ENCODE measurements at places on chromosomes 13 and 19. TPM values are rescaled to one million over a fixed set of nuclear protein-coding genes. Genes with fewer than 3 reads are reported as not detected.

ZNF729 gene
- not detected for total RNA-seq

DNA sequence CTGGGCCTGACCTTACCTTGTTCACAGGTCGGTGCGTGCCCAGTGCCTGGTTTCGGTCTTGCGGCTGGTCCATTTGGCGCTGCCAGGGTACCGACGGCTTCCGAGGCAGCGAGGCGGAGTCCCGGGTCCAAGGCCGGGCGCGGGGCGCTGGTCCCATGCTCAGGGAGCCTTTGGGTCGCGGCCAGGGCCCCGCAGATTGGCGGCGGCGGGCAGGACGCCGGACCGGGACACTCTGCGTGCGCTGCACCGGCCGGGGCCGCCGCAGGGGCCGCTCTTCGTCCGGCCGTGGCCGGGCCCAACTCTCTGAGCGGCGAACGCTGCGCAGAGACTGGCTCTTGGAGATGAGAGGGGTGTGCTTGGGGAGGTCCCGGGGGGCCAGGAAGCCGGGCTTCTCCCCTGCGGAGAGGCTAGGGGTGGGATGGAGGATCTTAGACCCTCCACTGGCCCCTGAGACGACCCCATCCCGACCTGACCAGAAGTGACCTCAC lies 3.4 kb upstream of the WIZ start:
- DNase-seq, result no peak

CCDC8 gene
- 5.8 TPM for total RNA-seq

FXYD7 gene
- total RNA-seq, result not detected

DNA sequence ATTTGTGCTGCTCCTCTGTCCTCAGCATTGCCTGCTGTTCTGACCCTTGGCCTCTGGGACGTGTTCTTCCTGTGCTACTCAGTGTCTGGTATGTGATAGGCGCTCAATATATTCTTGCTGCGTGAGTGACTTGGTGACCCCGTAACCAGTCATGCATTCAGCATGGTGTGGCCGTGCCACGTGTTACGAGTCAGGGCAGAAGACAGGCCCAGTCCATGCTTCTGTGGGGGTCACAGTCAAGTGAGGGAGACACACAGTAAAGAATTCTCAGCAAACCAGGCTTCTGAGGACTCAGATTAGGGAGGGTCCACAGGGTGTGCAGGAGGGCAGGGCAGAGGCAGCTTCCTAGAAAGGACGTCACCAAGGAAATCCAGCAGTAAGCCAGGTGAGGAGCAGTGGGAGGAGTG lies 7.9 kb downstream of the PPP1R37 start:
- DNase-seq, result no peak

DNA sequence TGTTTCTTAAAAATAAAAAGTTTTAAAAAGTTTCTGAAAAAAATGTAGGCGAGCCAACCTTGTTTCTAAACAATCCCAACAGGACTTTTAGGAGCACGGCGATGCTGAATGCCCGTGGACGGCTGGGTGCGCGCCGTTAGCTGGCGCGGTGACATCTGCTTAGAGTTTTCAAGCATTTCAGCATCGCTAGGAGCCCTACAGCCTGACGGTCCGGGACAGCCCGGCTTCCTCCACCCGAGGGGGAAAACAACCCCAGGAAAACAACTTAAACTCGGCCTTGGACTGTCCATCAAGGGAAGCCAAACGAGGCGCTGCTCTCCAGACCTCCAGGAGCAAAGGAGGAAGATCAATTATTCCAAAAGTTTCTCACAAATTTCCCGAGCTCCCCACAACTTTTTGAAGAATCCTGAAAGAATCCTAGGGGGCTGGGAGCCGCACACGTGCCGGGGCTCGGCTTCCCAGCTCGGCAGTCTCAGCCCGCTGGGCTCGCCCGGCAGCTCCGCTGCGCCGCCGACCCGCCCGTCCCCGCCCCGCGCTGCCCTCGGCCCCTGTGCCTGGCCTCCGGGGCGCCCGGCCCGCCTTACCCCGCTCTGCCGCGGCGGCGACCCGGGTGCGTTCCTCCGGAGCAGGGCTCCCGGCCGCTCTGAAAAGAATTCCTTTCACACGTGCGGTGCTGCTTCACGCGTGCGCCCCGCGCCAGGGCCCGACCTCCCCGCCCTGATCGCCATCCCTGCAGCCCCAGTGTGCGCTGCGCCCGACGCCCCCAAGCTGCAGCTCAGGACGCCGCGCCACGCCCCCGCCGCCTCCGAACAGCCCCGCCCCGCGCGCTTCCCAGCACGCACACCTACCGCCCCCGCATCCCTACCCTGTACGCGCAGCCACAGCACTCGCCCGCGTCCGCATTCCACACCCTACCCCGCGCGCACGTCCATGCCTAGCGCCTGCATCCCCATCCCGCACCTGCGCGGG lies at the start of gene GJA3:
Gene GJA3 (minus strand): TSS at position 747 of the 969 bp plus-strand sequence. CDS start 17,764 bp downstream, outside the sequence.
- DNase-seq, result no peak

GAPDHS gene
- not detected for total RNA-seq

DNA sequence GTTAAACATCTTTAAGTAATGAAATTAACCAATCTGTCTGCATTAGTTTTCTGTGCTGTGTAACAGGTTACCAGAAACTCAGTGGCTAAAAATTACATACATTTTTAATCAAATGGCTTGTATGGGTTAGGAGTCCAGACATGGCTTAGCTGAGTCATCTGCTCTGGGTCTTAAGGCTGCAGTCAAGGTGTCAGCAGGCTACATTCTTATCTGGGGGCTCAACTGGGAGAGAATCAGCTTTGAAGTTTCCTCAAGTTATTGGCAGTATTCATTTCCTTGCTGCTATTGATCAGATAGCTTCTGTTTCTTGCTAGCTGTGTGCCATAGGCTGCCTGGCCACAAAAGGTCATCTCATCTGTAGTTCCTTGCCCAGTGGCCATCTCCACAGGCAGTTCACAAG lies 1163.0 kb downstream of the DIAPH3 start:
- no peak for DNase-seq

SLC17A7 gene
- not detected for total RNA-seq

DNA sequence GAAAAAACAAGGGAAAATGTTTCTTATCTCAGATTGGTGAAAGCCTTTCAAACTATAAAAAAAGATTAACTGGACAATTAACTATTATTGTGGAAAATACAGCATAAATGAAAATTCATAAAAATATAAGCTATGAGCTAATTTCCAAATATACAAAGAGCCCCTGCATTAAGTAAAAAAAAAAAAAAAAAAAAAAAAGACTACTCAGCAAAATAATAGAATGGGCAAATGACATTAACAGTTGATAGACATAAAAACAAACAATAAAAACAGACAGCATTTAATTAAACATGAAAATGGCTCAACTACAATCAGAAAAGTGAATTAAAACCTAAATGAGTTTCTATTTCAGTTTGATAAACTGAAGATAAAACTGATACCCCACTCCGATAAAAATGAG lies 77.5 kb downstream of the RBM26 start:
- DNase-seq, result no peak

JUNB gene
- 1,252 TPM for total RNA-seq

- no peak for DNase-seq
These were observed 126.3 kb downstream of the UQCRFS1 start for GRCh38 chr19:29086646-29087045.

SPIB gene
- total RNA-seq, result 3.0 TPM

ANKRD27 gene
- 38.2 TPM for total RNA-seq

GPR12 gene
- not detected for total RNA-seq

DNA sequence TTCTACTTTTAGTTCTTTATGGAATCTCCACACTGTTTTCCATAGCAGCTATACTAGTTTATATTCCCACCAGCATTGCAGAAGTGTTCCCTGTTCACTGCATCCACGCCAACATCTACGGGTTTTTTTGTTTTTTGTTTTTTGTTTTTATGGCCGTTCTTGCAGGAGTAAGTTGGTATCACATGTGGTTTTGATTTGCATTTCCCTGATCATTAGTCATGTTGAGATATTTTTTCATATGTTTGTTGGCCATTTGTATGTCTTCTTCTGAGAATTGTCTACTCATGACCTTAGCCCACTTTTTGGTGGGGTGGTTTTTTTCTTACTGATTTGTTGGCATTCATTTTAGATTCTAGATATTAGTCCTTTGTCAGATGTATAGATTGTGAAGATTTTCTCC lies 89.7 kb downstream of the FRY start:
- DNase-seq, result no peak

GRCh38 chr13:70856711-70857110 lies 748.5 kb upstream of the KLHL1 start:
- DNase-seq, result no peak

- no peak for DNase-seq
These were observed 331.3 kb downstream of the NDFIP2 start for GRCh38 chr13:79812070-79812850.

GRCh38 chr19:35756377-35757230 lies at the start of gene HSPB6:
Gene HSPB6 (minus strand): TSS chr19:35757029. CDS start chr19:35757008, 21 bp downstream.
- peak; percentile 90 for DNase-seq

DNA sequence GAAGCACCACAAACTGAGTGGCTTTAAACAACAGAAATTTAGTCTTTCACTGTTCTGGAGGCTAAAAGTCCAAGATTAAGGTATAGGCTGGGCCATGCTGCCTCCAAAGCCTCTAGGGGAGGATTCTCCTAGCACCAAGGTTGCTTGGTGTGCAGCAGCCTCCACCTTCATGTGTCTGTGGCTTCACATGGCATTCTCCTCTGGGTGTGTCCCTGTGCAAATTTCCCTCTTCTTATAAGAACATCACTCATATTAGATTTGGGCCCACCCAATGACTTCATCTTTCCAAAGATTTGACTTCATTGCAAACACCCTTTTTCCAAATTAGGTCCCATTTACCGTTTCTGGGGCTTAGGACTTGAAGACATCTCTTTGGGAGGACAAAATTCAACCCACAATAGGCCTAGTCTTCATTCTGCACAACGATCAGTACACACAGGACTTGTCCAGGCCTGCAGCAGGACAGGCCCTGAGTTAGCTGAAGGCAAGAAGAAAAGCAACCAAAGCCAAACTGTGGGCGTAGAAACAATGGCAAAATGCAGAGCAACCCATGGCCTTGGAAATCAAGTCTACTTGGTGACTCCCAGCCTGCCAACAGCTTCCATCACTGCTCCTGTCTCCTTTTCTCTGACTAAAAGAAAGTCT lies 521.2 kb upstream of the NBEA start:
- no peak for DNase-seq

DNA sequence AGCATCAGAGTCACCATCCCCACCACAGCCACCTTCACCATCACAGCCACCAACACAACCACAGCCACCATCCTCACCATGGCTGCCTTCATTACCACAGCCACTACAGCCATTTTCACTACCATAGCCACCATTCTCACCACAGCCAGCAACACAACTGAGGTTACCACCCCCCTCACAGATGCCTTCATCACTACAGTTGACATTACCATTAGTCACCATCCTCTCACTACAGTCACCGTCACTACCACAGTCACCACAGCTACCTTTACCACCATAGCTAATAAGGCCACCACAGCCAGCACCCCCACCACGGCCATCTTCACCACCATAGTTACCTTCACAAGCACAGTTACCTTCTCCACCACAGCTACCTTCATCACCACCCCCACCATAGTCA lies 269.6 kb downstream of the DNAJC15 start:
- no peak for DNase-seq

GRCh38 chr13:19955873-19956559 lies 2.5 kb upstream of the ZMYM2 start:
- DNase-seq, result no peak

DNA sequence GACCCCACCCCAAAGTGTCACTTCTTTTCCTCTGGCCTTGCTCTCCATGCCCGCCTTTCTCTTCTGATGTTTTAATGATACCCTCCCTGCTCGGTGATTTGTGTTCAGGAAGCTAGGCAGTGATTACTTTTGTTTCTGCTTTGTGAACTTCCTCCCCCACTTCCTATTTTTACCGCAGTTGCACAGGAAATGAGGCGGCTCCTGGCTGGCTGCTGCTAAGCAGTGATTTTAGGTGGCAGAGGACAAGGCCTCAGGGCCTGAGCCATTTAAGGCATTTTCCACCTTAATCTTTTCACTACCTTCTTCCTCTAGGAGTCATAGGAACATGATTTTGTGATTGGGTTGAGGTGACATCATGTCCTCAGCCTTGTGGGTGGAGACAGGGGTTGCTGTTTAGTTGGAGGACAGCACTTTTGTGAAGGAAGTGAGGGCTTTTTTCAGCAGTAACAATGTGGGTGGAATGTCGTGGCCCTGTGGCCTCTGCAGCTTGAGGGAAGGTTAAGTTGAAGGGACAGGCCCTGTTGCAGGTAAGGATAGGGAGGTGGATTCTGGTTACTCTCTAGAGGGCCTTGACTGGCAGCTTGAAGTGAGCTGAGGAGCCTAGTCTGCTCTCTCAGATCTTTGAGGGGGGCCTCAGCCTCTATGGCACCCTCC lies 15.7 kb downstream of the GARRE1 start:
- DNase-seq, result peak; percentile 68

DNA sequence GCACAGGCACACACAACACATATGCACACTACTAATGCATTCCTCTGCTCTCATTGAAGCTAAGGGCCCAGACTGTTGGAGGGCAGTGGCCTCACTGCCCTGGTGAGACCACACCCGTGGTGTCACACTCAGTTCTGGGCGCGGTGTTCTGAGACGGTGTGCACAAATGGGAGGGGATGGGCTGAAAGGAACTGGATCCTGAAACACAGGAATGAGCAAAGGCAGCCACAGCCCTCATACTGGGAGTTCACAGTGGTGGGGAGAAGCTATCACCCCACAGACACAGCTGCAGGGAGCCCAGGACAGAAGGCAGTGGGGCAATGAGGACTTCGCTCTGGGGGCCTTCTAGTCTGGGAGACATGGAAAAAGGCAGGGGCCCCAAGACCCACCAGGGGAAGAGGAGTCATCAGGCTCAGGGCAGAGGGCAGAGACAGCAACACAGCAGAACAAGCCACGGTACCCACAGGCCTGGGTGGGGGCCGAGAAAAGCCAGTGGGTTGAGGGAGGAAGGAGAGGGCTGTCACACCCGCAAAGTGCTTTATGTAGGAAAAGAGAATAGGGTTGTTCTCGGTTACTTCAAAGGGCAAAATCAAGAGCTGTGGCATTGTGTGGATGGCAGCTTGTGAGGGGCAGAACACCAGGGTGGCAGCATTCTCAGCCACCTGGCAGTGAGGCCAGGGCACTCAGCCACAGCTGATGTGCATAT lies 75.4 kb upstream of the GPR183 start:
- peak; percentile 50 for DNase-seq

FBN3 gene
- total RNA-seq, result not detected

DNA sequence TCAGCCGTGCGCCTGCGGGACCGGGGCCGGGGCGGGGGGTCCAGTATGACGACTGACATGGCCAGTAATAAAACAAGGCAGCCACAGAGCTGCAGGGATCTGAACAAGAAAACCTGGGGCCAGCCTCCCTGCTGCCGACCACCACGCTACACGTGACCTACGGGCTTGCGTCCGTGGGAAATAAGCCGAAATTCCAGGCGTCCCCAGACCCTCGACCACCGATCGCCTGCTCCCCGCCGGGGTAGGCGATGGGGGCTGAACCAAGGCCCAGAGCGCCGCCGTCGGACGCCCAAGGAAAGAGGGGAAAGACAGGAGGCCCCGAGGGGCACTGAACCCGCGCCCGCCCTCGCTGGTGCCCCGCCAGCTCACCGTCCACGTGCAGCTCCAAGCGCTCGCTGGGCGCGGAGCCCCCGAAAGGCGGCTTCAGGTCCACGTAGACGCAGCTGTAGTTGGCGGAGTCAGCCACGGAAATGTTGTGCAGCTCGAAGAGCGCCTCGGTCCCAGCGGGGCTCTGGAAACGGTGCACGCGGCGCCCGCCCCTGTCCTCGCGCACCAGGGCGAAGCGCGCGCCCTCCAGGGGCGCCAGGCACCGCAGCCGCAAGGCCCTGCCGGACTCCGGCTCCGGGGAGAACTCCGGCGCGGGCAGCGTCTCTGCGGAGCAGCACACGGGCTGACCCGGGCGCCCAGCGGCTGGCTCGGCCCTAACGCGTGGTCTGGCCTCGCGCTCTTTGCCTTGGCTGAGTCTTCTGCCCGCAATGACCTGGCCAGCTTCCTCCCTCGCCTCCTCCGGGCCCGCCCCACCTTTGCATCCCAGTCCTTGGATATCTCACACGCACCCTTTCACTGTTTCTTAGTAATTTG lies 3.1 kb downstream of the A1BG start:
- DNase-seq, result no peak

COMP gene
- total RNA-seq, result 0.54 TPM

HSPB6 gene
- total RNA-seq, result 59.4 TPM

Measured in sigmoid colon (tissue), 7 donors.